ENCODE measurements at places on chromosomes 7 and 10. TPM values are rescaled to one million over a fixed set of nuclear protein-coding genes. Genes with fewer than 3 reads are reported as not detected.

GRCh38 chr7:45700556-45700955 is 126.4 kb downstream of the ADCY1 start:
- no peak for DNase-seq
- H3K4me1 ChIP-seq, result no peaks in the 10 kb centered on the region
- H3K27ac ChIP-seq, result no peak overlapping the region

Gene UNCX
- 0.03 TPM for polyA plus RNA-seq

Gene CLEC5A
- polyA plus RNA-seq, result not detected

DNA sequence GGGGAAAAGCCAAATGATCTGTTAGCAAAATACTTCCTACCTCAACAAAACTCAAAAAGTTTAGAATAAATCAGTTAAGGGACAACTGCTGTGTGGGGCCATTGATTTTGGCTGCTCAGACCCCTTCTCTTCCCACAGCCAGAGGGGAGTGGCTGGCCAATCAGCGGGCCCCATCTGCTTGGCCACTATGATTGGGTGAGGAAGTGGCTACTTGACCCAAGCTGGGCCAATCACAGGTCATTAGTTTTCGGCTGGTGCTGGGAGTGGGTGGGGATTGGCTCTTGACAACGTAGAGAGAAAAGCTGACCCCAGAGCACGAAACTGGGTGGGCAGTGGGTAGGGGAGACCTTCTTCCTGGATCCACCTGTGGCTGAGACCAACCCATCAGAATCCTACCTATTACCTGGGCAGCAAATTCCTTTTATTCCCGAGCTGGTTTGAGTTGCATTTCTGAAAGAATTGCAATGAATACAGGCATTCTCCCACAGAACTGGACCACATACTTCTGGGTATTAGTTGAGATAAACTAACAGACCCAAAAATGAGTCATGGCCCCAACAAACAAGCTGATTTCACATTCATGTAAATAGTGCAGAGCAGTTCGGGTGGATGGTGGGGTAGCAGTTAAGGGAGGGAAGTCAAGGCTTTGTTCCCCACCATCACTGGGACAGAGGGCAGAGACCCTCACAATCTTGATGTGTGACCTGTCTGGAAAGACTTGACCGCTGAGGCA is 35.6 kb upstream of the HMX3 start:
- H3K27me3 ChIP-seq, result no peaks in the 10 kb centered on the region
- no peak overlapping the region for H3K27ac ChIP-seq
- DNase-seq, result no peak
- no peak overlapping the region for H3K4me3 ChIP-seq
- H3K36me3 ChIP-seq, result no peaks in the 10 kb centered on the region

All from H1 (cell line).